ENCODE measurements at places on chromosomes 13 and 19.

DNA sequence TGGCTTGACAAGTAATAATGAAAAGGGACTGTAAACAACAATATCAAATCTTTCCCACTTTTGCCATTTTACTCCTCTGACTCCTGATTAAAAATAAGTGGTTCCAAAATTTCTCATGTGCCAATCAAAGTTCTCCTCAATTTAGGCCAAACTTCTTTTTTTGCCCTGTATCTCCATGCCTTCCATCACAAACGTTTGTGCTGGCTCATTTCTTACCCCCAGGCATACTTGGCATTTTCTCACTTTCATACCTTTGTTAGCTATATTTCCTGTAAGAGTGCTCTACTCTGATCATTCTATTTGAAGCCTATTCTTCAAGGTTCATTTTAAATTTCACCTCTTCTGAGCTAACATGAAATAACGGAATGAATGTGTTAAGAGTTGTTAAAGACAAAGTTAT lies 10.0 kb upstream of the FNDC3A start:
- no peak for DNase-seq

- peak; percentile 21 for DNase-seq
Observed at GRCh38 chr19:31071136-31071855, 277.9 kb downstream of the TSHZ3 start.

DNA sequence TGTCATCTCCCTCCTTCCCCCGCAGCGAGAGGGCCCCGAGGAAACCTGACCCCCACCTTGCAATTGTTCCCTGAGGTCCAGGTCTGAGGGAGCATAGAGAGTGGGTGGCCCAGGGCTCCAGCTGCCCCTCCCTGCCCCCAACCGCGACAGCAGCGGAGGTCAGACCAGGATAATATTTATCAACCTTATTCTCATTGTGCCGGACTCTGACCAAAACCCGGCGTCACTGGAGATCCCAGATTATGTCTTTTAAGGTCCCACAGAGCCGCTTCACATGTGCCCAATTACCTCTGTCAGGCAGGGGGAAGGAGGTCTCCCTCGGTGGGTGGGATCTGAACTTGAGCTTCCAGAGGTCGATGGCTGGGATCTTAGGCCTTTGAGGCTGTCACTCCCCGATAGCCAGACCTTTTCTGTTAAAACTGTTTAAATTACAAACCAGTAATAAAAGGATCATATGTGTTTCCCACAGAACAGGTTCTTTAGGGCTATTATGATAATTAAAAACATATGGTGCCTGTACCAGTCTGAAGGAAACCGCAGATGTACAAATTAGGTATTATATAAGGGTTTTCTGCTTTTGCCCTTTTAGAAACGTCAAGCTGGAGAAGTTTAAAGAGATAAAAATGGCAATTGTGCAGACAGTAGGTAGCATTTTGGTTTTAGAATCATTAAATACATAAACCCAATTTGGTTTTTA lies 195.5 kb downstream of the ZNF536 start:
- no peak for DNase-seq

GRCh38 chr19:5665781-5666513 lies 14.4 kb downstream of the MICOS13 start:
- DNase-seq, result peak; percentile 83

DNA sequence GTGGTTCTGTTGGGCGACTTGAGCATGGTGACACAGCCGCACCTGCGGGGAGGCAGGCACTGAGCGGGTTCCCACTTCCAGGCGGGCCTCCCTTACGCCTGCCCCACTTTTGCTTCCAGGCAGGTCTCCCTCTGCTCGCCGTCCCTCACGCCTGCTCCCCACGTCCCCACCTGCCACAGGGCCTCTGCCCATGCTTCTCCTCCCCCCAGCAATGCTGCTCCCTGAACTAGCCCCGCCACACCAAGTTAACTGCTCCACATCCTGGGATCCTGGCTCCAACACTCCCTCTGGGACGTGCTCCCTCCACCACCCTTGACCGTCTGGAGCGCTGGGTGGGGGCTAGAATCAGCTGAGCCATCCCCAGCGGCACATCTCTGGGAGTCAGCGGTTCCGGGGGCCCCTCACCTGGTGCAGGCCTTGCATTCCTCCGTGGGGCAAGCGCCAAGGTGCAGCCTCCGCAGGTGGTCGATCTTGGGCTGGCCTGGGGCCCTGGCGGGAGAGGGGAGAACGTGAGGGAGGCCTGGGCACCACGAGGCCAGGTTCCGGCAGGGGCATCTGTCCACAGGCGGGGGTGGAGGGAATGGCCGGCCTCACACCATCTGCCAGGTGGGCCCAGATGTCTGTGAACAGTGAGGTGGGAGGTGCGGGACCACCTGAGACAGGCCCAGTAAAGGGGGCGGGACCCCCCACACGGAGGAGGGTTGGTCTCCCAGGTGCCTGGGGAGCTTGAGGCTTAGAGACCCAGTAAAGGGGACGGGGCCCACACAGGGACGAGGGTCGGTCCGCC lies 9.2 kb downstream of the CFD start:
- no peak for DNase-seq

DNA sequence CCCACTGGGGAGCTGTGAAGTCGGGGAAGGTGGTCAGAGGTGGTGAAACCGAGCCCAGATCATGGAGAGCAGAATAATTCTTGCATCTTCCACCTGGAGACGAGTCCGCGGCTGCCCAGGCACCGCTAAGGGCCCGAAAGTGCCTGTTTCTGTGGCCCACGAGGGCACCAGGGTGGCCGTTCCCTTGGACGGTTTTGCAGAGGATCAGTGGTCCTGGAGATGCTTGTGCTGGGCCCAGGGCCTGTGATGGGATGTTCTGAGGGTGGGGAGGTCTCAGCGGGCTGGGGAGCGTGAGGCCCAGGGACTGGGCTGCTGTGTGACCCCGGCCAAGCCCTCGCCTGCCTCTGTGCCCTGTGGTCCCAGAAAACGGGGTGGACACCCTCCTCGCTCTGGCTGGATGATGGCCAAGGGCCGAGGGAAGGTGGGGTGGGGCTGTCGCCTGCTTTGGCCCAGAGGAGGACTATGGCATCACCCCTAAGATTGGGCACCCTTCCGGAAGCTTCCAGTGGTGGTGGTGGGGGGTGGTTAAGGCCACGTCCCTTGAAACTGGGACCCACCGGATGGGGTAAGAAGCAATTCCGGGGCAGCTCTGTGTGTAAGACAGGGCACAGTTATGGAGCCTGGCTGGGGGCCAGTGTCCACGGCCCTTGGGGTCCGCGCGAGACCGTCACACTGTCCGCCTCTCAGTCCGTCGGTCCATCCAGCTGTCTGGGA lies 51.3 kb upstream of the NFIC start:
- DNase-seq, result no peak

GRCh38 chr13:105814219-105814901 lies 721.1 kb downstream of the EFNB2 start:
- DNase-seq, result peak; percentile 26

All from kidney glomerular epithelial cell (primary cell).